EL (cell line): ENCODE measurements at places on chromosomes 4 and X.

- peak; percentile 68 for DNase-seq
These were observed 124.7 kb downstream of the CAMK2D start for GRCh38 chr4:113636877-113637276.

DNA sequence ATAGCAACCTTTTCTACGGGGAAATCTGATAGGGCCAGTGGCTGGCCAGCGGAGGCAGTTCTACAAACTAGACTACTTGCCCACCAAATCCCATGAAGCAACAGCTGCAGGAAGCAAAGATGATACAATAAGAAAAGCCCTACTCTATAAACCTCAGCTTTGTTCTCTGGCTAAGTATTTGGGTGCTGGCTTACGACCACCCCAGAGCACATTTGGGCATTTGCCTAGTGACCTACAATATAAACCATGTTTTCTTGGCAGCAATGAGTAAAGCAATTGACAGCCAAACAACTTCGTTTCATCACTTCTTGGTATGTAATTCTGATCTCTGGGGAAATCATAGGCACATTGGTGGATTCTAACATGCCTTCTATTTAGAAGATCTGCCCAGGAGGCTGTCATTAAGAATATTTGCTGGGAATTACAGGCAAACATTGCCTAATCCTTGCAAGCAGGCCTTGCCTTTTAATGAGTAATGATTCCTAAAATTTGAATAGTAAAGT, 7.5 kb upstream of the LHFPL1 start:
- no peak for DNase-seq

- DNase-seq, result peak; percentile 34
These were observed 72.9 kb downstream of the CLDN34 start for GRCh38 chrX:10039821-10040793.

DNA sequence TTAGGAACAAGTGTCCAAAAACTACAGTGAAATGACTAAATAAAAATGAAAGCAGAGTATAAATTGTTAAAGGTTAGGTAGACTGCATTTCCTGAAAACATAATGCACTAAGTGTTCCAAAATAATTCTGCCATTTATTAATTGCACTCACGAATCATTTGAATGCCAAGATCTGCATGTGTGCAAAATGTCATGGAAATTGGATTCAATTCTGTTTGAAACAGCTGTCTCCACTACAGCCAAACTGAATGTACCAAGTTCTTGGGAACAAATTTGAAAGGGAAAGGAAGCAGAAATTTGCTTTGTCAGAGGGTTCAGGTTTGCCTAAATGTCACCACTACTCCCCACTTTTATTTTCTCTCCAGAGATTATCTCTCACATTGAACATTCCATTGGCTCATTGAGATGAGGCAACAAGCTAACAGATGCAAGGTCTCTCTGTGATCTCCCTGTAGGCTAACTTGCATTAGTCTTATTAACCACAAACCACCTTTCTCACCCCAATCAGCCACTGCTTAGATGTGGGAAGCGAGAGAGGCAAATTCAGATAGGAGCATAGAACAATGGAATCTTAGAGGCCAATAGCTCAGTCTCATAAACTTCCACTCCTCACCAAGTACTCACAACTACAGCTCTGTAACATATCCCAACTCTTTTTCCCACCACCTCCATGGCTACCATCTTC, 226.6 kb downstream of the KDR start:
- DNase-seq, result peak; percentile 41

GRCh38 chr4:183658362-183659028, 490 bp downstream of the RWDD4 start:
- DNase-seq, result peak; percentile 28

DNA sequence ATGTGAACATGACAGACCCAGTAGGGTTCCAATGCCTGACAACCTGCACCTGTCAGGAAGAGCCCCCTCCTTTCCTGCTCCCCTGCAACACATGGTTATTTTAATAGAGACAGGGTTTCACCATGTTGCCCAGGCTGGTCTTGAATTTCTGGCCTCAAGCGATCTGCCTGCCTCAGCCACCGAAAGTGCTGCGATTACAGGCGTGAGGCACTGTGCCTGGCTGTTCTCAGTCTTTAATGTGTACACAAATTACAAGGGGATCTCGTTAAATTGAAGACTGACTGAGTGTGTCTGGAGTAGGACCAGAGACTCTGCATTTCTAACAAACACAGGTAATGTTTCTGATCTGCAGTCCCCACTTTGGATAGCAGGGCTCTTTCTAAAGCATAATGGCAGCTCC, 55.4 kb downstream of the NPNT start:
- DNase-seq, result no peak
